Left ventricle myocardium inferior (tissue), 1 donor: ENCODE measurements at places on chromosomes 3 and 15. TPM values are rescaled to one million over a fixed set of nuclear protein-coding genes. Genes with fewer than 3 reads are reported as not detected.

DNA sequence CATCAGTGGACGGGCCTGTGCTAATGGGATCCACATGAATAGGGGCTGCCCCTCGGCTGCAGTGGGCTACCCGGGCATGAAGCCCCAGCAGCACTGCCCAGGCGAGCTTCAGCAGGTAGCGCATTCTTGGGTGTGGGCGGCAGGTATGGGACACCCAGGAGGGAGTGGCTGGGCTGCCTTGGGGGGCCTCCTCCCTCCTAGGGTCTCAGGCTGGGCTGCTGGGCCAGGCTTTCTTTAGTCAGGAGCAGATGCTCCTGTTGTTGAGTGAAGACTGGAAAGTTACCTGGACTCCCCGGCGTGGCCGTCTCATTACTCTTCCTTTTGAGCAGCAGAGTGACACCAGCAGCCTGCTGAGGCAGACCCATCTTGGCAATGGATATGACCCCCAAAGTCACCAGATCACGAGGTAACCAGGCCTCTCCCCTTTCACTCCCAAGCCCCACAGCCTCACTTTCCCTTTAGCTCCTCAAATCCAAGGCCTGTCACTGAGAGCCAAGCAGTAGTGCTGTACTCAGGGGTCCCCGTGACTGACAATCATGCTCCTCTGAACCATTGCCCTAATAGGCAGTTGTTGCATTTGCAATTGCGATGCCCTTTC lies 73.2 kb downstream of the BOC start:
- DNase-seq, result no peak

DNA sequence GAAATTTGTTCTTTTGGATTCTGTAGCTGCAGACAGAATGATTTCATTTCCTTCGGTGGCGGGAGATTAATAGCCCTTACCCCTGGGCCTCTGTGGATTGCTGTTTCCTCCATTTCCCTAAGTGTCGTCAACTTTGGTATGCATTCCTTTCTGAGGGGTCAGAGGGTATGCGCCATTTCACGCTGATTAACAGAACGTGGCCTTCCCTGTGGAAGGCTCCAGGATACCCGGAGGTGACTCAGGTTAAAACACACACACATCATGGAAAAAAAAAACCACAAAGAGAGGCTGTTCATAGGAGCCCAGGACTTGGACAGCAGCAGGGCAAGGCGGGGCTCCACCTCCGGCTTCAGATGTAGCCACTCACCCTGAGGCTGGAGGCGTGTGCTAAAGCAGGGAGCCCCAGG lies 51.9 kb downstream of the EPHB1 start:
- no peak for DNase-seq

Gene CCDC39
- not detected for total RNA-seq

DNA sequence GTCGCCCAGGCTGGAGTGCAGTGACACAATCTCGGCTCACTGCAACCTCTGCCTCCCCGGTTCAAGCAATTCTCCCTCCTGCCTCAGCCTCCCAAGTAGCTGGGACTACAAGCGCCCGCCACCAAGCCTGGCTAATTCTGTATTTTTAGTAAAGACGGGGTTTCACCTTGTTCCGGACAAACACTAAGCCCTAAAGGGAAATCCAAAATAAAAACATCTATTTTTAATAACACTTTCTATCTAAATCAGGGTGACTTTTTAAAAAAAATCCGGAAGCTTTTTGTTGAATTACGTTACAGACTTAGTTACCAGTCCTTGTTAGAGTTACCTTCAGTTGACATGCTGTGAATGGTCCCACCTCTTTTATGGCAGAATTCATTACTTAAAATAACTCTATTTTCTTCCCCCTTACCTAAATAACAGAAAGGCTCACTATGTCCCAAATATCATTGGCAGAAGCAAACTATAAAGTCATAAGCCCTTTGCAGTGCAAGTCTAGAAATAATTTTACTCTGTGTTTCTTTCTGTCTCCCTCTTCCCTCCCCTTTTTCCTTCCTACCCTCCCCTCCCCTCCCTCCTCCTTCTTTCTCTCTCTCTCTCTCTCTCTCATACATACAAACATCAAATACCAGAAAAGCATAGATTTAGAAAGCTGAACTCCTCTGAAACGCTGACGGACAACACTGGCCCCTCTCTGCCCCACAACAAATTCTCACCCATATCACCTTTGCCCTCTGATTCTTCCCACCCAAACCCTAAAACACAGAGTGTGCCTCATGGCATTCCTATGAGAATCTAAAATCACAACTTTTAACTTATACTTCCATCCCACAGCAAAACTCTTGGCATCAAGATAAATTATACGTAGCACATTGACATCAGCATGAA lies 18.3 kb downstream of the THBS1 start:
- DNase-seq, result no peak

Gene CHRM5
- total RNA-seq, result not detected

DNA sequence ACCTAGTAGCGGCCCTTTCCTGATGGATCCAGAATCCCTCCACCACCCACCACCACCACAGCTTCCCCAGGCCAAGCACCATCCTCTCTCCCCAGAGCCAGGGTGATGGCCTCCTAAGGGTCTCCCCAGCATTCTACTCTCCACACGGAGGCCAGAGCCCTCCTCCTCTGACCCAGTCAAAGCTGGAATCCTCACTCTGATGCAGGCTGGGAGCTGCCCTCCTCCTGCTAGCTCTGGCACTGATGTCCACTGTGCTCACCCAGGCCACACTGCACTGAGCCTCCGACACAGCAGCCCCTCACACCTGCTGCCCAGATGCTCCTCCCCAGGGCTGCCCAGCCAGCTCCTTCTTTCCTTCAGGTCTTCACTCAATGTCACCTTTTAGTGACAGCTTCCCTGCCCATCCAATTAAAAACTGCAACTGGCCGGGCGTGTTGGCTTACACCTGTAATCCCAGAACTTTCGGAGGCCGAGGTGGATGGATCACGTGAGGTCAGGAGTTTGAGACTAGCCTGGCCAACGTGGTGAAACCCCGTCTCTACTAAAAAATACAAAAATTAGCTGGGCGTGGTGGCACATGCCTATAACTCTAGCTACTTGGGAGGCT lies 21.0 kb downstream of the XXYLT1 start:
- no peak for DNase-seq

Gene SNX33
- 11.4 TPM for total RNA-seq

DNA sequence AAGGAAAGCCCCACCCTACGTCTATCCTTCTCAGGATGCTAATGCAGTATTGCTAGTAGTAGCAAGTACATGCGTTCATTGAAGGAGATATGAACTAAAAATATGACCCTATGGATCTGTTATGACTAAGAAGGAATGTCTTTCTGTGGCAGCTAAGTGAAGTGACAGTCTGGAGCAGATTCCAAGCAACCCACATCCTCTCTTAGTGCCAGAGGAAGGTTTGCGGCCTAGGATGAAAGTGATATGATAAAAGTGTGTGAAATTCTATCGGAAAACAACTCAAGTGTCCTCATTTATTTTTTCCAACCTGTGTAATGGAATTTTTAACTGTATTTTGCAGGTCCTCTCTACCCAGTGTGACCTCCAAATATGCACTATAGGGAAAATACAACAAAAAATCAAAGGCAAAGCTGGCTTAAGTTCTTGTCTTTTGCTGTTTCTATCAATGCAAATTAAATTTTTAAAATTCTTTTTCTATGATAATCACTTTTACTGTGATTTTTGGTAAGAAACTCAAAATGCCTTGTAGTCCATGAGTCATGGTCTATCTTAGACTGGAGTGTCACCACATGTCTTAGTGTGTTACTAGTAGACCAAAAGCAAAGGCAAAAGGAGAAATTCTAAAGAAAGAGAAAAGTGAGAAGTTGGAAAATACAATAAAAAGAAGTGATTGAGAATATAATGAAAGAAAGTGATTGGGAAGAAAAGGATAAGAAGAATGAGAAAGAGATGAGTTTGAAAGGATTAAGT lies 161.2 kb upstream of the TMCO5A start:
- DNase-seq, result no peak

DNA sequence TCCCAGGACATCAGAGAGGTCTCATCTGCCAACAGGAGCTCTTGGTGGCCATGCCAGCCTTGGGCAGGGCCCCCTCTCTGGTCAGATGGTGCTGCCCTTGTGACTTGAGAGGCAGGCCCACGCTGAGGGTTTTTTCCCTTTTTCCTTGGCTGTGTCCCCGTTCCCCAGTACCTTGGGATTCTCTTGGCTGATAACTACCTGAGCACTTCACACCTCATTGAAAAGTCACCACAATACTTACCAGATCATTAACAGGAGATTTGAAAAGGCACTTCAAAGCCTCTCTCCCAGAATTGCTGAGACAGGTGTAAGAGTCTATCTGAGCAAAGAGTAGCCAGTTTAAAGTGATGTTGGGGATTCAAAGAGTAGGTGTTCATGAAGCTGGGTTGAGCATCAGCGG lies 15.1 kb upstream of the TMEM158 start:
- DNase-seq, result no peak

- DNase-seq, result no peak
These were observed 33.2 kb downstream of the SLC25A26 start for GRCh38 chr3:66253790-66254620.

DNA sequence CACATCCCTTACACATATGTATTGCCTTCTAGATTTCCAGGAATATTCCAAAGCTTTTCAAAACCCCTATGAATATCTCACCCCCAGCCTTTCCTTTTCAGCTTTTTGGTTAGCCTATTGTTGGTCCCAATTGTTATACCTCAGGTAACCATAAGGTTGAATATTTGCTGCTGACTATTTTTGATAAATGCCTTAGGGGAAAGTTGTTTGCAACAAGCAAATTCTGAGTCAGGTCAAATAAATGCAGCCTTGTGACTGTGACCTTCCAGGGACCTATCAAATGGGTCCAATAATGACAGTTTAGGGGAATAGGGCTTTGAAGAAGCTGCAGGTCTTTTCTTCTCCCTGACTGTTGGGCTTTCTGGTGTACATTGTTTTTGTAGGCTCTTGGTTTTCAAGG lies 699.7 kb downstream of the NTRK3 start:
- DNase-seq, result no peak

GRCh38 chr3:169659096-169659819 lies 4.3 kb downstream of the MECOM start:
- DNase-seq, result peak; percentile 36

DNA sequence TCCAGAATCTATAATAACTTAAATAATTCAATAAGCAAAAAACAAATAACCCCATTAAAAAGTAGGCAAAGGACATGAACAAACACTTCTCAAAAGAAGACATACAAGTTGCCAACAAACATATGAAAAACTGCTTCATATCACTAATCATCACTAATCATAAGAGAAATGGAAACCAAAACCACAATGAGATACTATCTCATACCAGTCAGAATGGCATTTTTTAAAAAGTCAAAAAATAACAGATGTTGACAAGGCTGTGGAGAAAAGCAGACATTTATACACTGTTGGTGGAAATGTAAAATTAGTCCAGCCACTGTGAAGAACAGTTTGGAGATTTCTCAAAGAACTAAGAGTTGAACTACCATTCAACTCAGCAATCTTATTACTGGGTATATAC lies 19.5 kb upstream of the ZMAT3 start:
- no peak for DNase-seq

GRCh38 chr3:113166357-113166718 lies 45.0 kb upstream of the BOC start:
- no peak for DNase-seq

Gene ZNF660
- 1.1 TPM for total RNA-seq

GRCh38 chr15:76776969-76777368 lies 128.2 kb downstream of the SCAPER start:
- no peak for DNase-seq

DNA sequence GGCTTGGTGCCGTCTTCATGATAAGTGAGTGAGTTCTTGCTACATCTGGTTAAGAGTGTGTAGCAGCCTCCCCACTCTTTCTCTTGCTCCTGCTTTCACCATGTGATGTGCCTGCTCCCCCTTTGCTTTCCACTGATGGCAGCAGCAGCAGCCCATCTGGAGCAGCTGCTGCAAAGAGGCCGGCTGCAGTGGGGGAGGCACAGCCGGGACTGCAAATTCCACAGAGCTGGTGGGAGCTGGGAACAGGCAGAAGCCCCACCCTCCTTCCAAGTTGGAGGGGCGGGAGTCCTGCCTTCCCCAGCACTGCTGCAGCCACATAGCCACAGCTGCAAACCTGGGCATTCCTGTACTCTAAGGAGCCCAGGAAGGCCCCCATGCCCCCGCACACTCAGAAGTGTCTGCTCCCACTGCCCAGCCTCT lies 62.8 kb upstream of the IMPG2 start:
- DNase-seq, result no peak

DNA sequence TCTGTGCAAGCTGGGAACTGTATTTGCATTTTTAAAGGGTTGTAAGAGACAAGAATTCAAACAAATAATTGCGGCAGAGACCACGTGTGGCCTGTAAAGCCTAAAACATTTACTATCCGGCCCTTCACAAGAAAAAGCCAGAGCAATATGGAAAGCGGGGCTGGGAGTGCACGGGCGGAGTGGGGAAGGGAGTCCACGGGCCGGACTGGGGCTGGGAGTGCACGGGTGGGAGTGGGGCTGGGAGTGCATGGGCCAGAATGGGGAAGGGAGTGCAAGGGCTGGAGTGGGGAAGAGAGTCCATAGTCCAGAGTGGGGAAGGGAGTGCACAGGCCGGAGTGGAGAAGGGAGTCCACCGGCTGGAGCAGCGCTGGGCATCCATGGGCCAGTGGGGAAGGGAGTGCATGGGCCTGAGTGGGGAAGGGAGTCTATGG lies 41.2 kb downstream of the KLF15 start:
- DNase-seq, result no peak

Gene AMT
- 29.0 TPM for total RNA-seq

Gene NCBP2
- 36.9 TPM for total RNA-seq

Gene DGKG
- 65.7 TPM for total RNA-seq

Gene DNAJA4
- total RNA-seq, result 115 TPM

DNA sequence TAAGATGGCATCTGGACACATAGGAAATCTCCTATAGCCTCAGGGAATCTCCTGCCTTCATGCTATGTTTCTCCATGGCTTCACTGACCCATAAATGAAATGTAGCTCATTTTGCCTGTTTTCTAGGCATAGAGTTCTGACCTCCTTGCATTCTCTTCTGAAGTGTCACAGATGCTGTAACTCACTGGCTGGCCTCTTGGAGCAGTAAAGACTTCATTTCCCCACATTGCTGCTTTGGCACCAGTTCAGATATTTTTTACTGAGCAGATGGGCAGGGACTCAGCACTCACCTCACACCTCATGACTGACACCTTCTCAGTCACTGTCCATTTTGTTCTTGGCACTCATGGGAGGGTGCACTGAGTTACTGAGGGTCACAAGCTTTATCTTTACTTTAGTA lies 286.7 kb upstream of the TGFBR2 start:
- no peak for DNase-seq

Gene CPB1
- total RNA-seq, result not detected

Gene TEX9
- 0.77 TPM for total RNA-seq

Gene CHRFAM7A
- total RNA-seq, result 2.4 TPM

Gene ZNF860
- 0.08 TPM for total RNA-seq

- no peak for DNase-seq
These were observed 135.6 kb upstream of the SUCLG2 start for GRCh38 chr3:67790043-67790442.

- DNase-seq, result no peak
These were observed 161.2 kb downstream of the MEGF11 start for GRCh38 chr15:66092053-66093016.
